Posterior cingulate gyrus (tissue), 11 donors: ENCODE measurements at places on chromosomes 3 and 15.

DNA sequence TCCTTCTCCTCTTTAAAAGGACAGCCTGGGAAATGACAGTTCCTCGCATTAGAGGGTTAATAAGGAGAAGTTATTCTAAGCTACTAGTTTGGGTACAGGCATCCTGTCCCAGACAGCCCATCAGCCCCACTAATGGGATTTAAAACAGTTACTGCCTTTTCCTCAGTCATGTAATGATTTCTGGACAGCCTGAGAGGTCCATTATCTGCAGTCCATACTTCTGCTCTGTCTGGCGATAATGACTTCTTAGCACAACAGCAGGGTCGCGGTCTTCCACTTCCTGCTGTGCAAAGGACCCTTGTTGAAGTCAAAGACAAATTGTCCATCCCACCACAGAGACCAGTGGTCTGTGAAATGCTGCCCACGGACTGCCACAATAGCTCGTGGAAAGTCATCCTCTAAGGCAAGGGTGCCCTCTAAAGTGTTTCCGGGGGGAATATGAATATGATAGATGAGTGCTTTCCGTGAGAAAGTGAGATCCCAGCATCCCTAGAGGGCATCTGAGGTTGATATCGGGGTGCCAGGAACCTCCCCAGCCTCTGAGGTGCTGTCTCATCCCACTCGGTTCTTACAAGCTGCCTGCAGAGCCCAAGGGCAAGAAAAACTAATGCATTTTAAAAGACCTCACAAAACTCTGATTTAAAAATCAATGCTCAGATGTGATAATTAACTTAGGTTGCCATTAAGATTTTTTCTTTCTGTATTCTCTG is 100.7 kb downstream of the SHOX2 start:
- DNase-seq: no peak

- no peak for DNase-seq
Observed at GRCh38 chr3:98341758-98342157, 11.9 kb upstream of the OR5K4 start.

DNA sequence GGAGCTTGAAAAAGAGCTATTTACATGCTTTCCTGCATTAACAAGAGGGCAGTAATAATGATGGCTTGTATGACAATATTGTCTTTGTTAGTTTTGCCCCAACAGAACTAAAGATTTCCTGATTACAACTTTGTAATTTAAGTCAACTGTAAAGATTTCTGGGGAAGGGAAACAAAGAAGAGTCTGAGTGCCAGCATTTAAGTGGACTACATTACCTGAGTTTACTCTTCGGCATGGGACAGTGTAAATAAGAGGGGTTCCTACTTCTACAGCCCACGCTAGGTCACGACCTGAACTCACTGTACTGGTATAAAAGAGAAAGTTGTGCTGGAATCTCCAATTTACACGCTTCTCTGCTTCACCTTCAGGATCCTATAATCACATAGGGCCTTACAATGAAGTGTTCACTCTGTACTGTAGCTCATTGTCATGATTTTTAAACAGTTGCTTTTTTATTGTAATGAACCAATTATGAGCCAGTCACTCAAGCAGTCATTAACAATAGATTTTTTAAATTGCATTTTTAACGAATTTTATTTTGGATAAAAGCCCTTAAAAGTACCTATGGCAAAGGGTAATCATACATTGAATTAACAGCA is 39.6 kb downstream of the DPH6 start:
- DNase-seq: no peak

DNA sequence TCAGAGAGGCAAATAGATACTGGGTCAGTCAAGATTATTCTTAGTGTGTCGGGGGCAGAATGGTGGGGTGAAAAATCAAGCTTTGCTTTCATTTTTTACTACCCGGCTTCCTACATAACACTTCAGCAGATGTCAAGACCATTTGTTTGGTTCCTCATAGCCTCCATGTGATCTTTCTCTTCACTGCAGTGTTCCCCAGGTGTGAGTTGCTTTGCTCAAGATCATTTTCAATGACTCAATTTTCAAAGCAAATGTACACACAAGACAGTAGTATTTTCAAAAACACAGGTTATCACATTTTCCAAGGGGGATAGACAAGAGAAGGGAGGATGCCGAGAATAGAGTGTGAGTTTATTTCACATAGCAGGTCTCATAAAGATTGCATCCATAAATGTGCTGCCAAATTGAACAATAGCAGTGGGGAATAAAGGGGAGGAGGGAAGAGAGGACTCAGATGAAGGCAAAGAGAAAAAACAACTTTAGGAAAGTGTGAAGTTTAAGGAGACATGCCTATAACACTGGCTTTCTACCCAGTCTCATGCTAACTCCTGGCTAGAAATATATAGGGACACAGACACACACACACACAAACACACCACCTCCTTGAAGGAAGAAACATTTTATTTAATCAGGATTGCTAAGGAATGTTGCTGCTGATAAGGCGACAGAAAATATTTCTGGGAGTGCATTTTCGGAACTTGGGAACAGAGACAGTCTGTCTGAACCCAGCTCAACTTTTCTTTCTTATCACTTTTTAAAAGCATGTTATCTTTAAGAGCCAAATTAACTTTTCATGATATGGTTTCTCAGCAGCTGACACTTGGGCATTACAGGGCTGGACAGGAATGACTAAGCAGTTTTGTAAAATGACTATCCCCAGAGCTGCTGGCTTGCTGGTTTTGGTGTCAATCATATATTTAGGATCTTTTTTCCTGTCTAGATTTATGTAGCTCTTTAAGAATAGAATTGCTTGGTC is 402.4 kb downstream of the RBMS3 start:
- DNase-seq: no peak
